Astrocyte (in vitro differentiated cells and primary cell): ENCODE measurements at places on chromosomes 11 and 22.
A peak's percentile ranks its signal among the peaks of the same experiment; 100 is the strongest.

- no peak for DNase-seq
These were observed 77.6 kb downstream of the MIAT start for GRCh38 chr22:26735019-26735409.

DNA sequence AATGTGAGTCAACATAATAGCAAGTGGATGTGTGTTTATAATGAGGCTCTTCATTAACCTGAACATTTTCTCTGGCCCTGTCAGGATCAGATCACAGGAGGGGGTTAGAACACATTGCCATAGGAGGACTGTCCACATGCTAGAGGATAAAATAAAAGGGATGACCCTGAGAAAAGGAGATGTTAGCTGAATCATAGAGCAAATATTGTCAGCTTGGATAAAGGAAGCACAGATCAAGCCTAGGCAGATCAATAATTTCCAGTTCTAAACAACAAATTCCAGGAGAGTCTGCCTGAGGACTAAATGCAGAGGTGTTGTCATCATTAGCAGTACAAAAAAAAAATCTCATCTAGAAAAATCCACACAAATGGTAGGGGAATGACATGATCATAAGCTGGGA lies 337.9 kb downstream of the LRRC4C start:
- DNase-seq, result no peak

GRCh38 chr11:33830903-33831648 lies 56.8 kb upstream of the FBXO3 start:
- no peak for DNase-seq

- no peak for DNase-seq
These were observed 18.9 kb downstream of the MMP3 start for GRCh38 chr11:102824556-102824955.

- DNase-seq, result peak; percentile 0
These were observed 34.8 kb downstream of the MRGPRX2 start for GRCh38 chr11:19025481-19026406.

DNA sequence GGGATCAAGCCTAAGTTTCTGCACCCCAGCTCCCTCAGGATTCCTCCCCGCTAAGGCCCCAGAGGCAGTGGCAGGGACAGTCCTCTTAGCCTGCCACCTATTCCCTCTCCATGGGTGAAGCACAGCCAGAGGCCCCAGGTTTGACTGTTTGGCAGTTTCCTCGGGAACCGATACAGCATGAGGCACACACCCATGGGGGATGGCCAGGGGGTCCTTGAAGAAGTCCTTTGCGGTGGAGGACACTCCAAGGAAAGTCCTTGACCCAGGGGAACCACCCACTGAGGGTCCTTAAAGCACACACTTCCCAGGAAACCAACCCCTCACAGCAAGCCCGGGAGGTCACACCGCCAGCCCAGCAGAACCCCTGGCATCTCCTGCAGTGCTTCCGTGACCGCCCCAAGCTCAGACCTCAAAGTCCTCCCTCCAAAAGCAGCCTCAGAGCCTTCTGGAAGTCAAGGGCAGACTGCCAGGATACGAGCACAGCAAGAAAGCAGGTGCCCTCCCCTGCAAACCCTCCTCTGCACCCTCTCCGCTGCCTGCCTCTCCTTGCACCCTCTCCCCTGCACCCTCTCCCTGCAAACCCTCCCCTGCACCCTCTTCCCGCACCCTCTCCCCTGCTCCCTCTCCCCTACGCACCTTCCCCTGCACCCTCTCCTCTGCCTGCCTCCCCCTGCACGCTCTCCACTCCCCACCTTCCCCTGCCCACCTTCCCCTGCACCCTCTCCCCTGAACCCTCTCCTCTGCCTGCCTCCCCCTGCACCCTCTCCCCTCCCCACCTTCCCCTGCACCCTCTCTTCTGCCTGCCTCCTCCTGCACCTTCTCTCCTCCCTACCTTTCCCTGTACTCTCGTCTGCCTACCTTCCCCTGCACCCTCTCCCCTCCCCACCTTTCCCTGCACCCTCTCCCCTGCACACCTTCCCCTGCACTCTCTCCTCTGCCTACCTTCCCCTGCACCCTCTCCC lies 1.4 kb downstream of the SIGIRR start:
- DNase-seq, result no peak

GRCh38 chr11:75193271-75193670 lies 42.4 kb downstream of the SLCO2B1 start:
- DNase-seq, result no peak

DNA sequence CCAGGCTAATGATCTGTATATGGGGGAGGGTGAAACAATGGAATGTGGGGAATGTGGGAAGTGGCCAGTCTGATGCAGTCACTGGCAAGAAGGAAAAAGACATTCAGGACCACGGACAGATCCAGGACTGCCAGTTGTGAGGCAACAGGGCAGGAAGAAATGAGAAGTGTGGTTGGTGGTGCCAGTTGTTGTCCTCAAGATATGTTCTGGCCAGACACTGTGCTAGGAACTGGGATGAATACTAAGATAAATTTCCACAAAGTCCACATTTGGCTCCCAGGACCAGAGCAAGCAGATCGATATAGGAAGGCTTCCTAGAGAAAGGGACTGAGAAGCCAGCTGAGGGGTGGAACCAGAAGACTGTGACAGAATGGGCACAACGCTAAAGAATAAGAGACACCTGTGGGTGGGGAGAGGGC lies 6.8 kb upstream of the TPBGL start:
- peak; percentile 41 for DNase-seq

- DNase-seq, result peak; percentile 35
These were observed 19.8 kb downstream of the PTDSS2 start for GRCh38 chr11:469684-470560.

DNA sequence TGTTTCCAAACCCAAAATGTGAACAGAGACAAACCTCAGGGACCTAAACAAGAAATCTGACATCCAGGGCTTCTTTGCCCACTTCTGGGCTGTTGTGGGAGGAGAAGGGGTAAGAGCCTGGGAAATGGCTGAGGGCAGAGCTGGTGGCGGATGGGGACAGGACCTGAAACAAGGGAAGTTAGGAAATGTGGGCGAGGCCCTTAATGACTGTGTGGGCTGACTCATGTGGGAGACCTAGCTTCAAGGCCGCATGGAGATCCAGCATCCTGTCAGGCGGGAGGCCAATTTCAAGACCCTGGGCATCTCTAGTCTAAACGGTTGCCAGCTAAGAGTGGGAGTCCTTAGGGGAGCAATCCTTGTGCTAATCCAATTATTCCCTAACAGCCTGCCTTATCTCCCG lies 2.1 kb upstream of the OAF start:
- peak; percentile 60 for DNase-seq

DNA sequence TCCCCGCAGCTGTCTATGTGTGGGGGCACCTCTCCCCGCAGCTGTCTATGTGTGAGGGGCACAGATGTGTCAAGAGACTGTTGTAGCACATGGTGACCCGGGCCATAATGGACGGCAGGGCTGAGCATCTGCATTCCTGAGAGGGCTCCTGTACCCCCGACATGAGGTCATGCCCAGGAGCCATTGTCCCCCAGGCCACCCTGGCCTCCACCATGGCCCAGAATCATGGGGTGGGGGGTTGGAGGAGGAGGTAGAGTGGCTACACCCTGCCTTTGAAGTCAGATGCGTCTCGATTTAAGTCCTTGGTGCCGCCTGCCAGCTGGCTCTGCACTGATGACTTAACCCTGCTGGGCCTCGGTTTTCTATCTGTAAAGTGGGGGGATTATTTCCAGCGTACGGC lies 49.1 kb downstream of the ARHGAP8 start:
- no peak for DNase-seq

GRCh38 chr11:48237727-48238126 lies 7.2 kb upstream of the OR4X2 start:
- no peak for DNase-seq

GRCh38 chr22:28795932-28796856 lies 4.2 kb downstream of the XBP1 start:
- no peak for DNase-seq

- no peak for DNase-seq
These were observed 11.1 kb downstream of the DGCR2 start for GRCh38 chr22:19111140-19111539.
